RCC 7860 (cell line): ENCODE measurements at places on chromosomes 12 and 14.

GRCh38 chr14:49999146-49999761 is 106.4 kb downstream of the ARF6 start:
- DNase-seq, result peak; percentile 83

DNA sequence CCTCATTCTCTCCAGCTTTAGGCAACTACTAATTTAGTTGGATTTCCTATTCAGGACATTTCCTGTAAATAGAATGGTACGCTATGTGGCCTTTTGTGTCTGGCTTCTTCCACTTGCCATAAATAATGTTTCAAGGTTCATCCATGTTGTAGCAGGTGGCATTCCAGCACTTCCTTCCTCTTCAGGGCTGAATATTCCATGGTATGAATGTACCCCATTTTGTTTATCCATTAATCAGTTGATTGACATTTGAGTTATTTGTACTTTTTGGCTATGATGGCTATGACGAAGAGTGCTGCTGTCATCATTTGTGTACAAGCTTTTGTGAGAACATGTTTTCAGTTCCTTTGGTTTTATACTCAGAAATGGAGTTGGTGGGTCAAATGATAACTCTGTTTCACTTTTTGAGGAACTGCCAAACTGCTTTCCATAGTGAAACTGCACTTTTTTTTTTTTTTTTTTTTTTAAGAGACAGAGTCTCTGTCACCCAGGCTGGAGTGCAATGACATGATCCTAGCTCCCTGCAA is 6.5 kb upstream of the CDK2AP1 start:
- no peak for DNase-seq

- no peak for DNase-seq
These were observed 707.9 kb downstream of the AACS start for GRCh38 chr12:125773033-125773640.

DNA sequence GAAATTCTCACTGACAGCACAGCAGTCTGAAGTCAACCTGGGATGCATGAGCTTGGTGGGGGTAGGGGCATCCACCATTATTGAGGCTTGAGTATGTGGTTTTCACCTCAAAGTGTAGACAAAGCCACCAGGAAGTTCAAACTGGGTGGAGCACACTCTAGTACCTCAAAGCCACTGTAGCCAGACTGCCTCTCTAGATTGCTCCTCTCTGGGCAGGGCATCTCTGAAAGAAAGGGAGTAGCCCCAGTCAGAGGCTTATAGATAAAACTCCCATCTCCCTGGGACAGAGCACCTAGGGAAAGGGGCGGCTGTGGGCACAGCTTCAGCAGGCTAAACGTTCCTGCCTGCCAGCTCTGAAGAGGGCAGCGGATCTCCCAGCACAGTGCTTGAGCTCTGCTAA is 143.0 kb downstream of the KITLG start:
- DNase-seq, result no peak

- peak; percentile 76 for DNase-seq
These were observed 52.8 kb upstream of the ELK3 start for GRCh38 chr12:96141216-96141912.

DNA sequence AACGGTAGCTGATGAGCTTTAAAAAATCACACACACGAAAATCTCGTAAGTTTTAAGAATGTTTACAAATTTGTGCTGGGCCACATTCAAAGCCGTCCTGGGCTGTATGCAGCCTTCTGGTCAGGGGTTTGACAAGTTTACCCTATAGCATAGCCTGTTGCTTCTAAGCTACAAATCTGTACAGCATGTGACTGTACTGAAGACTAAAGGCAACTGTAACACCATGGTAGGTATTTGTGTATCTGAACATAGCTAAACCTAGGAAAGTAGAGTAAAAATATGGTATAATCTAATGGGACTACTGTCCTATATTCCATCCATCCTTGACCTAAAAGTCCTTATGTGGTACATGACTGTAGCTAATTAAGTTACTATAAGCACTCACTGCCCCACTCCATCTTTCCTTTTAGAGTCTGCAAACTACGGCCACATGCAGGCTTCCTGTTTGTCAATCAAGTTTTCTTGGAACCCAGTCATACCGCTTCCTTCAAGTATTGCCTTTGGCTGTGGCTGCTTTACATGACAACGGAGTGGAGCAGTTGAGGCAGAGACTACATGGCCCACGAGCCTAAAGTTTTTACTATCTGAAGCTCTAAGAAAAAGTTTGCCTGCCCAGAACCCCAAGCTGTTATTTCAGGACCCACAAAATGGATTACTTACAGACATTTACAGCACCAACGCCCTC is 18.5 kb downstream of the KRT7 start:
- no peak for DNase-seq

DNA sequence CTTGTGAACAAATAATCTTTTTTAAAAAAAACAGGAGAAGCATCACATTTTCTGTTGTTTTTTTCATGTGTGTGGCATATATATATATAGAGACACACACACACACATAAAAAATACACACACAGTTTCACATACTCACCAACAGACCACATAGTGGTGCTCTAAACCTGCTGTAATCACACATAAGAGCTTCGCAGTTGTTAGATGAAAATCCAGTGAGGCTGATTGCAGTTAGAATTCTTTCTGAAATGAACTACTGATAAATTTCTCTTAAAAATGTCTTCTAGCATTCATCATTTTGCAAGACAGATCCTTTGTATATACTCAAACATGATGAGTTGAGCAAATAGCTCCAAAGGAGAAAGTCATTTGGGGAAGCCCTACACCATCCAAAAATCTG is 434.3 kb upstream of the STXBP6 start:
- DNase-seq, result no peak

DNA sequence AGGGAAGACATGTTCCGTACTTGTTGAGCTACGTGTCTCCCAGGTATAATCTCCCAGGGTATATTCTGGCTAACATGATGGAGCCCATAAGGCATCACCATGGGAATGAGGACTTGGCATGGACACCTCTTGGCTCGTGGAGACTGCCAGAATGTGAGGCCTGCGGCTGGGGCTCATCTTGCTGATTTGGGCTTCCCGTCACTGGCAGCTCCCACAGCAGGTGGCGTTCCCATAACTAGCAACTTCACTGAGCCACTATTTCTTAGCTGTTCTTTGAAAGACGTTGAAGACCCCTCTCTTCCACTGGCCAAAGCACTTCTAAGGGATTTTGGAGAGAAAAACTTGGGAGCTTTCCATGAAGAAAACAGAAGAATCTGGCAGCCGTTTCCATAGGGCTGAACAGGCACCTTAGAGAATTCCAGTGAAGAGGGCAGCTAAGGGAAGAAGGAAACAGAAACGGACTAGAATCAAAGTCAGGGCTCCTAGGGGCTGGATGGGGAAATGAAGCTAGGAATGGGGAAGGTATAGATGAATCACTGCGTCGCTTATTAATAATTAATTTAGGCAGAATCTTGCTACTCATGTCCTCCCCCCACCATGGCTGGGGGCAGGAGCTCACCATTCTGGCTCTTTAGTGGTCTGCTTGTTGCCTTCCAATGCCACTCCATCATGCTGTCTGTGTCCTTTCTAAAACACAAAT is 39.7 kb upstream of the FOS start:
- peak; percentile 27 for DNase-seq

DNA sequence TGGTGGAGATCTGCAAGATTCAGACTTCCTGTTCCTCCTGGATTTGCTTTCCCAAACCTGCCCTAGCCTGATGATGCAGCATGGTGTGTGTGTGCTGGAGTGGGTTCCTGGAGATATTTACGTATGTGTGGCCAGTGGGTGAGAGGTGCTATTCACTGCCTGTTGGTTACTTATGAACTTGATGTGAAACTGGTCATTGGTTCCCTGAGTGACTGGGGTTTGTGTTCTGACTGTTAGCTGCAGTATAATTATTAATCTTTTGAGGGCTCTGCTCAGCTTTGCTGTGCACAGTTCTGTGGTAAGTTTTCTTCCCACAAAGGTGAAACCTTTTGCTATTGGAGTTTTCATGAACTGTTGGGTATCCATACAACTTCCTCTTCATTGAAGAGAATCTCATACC is 541.8 kb upstream of the FBXO33 start:
- peak; percentile 52 for DNase-seq

GRCh38 chr12:110102255-110102654 is 21.9 kb upstream of the IFT81 start:
- peak; percentile 71 for DNase-seq

- no peak for DNase-seq
These were observed 195.7 kb downstream of the FBXL14 start for GRCh38 chr12:1398673-1399072.

- DNase-seq, result no peak
These were observed 160.3 kb upstream of the HIF1A start for GRCh38 chr14:61535032-61535431.

- no peak for DNase-seq
These were observed 6.7 kb downstream of the NR4A1 start for GRCh38 chr12:52057638-52058576.

- DNase-seq, result no peak
These were observed 75.8 kb downstream of the SINHCAF start for GRCh38 chr12:31250179-31250578.

GRCh38 chr12:116813271-116814041 is 67.8 kb downstream of the HRK start:
- DNase-seq, result no peak

DNA sequence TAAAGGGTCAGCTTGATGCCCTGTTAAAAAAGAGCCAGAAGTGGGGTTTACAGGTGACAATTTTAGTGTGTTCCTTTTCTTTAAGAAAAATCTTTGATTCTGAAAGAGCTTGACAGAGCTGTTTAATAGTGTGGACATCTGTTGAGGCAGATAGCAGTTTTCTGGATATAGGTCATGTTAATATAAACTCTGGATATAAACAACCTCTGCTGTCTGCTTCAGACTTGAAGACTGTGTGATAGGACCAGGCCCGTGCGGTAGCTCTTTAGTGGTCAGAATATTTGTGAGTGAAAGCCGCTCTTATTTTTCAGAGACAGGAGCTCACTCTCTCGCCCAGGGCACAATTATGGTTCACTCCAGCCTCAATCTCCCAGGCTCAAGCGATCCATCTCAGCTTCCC is 439.9 kb upstream of the RGS6 start:
- DNase-seq, result no peak

- DNase-seq, result no peak
These were observed 64.0 kb upstream of the DIO2 start for GRCh38 chr14:80275208-80275850.

GRCh38 chr12:61848893-61849292 is 411.3 kb upstream of the USP15 start:
- DNase-seq, result no peak
